ENCODE measurements at places on chromosomes 5 and 9.

DNA sequence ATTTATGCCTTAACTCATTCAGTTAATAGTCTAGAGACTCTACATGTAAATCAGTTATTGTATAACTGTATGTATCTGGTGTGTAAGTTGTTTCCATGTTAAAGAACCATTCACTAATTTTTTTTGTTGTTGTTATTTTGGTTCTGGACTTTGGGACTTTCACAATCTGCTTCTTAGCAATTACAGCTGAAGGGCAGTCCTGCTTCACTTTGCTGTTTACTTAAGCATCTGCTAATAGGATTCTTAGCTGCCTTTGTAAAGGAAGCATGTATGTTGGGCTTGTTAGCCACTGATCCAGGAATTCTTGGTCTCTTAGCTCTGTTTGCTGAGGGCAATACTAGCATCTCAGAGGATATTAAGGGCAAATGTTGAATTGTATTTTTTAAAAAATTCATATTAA is 97.0 kb downstream of the FOCAD start:
- no peaks in the 10 kb centered on the region for H3K27me3 ChIP-seq
- H3K4me3 ChIP-seq, result no peak overlapping the region

DNA sequence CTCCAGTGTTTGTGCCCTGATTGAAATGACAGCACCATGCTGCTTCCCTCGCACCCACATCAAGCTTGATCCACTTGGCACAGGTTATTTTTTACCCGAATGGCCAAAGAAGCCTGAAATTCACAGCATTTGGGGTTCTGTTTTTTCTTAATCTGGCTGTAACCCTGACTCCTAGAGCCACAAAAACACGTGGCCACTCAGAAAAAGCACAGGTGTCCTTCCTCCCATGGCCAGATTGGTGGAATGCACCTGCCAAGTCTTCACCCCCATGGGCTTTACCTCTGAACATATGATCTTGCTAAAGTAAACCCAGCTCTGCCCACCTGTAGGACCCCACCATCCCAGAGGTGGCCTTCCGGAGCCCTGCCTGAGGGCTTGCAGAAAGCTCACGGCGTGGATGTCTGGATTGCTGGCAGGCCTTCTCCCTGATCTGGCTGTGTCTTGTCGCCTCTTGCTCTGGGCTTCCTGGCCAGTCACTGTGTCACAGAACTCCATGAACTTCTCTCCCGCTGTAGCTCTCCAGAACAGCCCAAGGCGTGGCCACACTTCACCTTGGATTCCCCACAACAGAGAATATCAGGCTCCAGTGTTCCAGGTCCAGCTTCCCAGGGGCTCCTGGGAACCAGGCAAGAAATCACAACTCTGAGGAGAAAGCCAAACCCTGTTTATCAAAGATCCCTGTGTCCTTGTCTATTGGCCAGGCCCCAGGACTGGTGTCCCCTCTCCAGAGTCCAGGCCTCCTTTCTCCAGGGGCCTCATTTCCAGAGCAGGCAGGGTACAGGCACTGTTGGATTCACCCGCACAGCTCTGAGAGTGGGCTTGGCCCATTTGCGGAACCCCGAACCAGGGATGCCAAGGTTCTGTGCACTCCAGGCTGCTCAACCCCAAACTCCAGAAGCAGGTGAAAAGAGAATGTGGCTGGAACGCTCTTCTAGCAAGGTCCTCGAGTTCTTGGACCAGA is 272.5 kb downstream of the SYK start:
- no peaks in the 10 kb centered on the region for H3K36me3 ChIP-seq
- H3K4me1 ChIP-seq, result peaks cover 13% of the 10 kb centered on the region
- H3K27me3 ChIP-seq, result no peaks in the 10 kb centered on the region
- peak overlapping the region; percentile 21 for H3K27ac ChIP-seq
- no peak for DNase-seq

GRCh38 chr5:132444061-132444460 is 46.5 kb downstream of the IRF1 start:
- peaks cover 86% of the 10 kb centered on the region for H3K4me1 ChIP-seq
- peaks cover 35% of the 10 kb centered on the region for H3K36me3 ChIP-seq
- H3K27ac ChIP-seq, result peak overlapping the region; percentile 99
- H3K4me3 ChIP-seq, result no peak overlapping the region

GRCh38 chr5:179795049-179795862 is 1.5 kb downstream of the LTC4S start:
- H3K4me3 ChIP-seq, result peak overlapping the region; percentile 76
- H3K27me3 ChIP-seq, result no peaks in the 10 kb centered on the region

- DNase-seq, result no peak
- no peak overlapping the region for H3K4me3 ChIP-seq
- H3K27ac ChIP-seq, result no peak overlapping the region
- H3K36me3 ChIP-seq, result no peaks in the 10 kb centered on the region
- no peaks in the 10 kb centered on the region for H3K4me1 ChIP-seq
Measured at GRCh38 chr5:84080908-84081307, 303.8 kb downstream of the EDIL3 start.

GRCh38 chr9:76365028-76365427 is 29.2 kb downstream of the RFK start:
- no peaks in the 10 kb centered on the region for H3K4me1 ChIP-seq
- H3K27me3 ChIP-seq, result peaks cover 31% of the 10 kb centered on the region
- DNase-seq, result no peak
- H3K27ac ChIP-seq, result no peak overlapping the region
- H3K4me3 ChIP-seq, result no peak overlapping the region

Data from effector memory CD8-positive, alpha-beta T cell (primary cell).